Activated CD4-positive, alpha-beta T cell treated with anti-CD3 and anti-CD28 coated beads, Interleukin-2, amount 10 ng/mL, durations not matched to agents 24 days and 14 days (primary cell): ENCODE measurements at places on chromosomes 5 and 9.

GRCh38 chr5:158979290-158979689, 120.4 kb downstream of the EBF1 start:
- DNase-seq = no peak

GRCh38 chr5:99129768-99130501, 201.1 kb upstream of the CHD1 start:
- DNase-seq = no peak

GRCh38 chr9:3137347-3137695, 293.4 kb upstream of the PUM3 start:
- no peak for DNase-seq

DNA sequence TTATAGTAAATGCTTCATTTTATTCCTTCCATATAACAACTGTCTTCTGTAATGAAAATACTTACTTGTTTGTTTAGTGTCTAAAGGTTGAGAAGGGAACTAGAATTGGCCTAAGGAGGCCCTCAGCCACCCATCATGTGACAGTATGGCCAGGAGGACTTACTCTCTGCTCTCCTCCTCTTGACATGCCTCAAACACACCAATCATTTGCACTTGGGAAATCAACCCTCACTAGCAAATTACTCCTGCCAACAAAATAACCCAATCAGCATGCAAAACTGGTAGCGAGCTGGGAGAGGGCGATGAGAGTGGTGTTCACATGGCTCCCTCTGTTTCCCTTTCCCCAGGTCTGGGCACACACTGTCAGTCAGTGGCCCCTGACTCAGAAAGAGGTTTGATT, 58.6 kb upstream of the MEF2C start:
- DNase-seq = no peak

- no peak for DNase-seq
These were observed 32.1 kb downstream of the NIPBL start for GRCh38 chr5:36908544-36909260.

DNA sequence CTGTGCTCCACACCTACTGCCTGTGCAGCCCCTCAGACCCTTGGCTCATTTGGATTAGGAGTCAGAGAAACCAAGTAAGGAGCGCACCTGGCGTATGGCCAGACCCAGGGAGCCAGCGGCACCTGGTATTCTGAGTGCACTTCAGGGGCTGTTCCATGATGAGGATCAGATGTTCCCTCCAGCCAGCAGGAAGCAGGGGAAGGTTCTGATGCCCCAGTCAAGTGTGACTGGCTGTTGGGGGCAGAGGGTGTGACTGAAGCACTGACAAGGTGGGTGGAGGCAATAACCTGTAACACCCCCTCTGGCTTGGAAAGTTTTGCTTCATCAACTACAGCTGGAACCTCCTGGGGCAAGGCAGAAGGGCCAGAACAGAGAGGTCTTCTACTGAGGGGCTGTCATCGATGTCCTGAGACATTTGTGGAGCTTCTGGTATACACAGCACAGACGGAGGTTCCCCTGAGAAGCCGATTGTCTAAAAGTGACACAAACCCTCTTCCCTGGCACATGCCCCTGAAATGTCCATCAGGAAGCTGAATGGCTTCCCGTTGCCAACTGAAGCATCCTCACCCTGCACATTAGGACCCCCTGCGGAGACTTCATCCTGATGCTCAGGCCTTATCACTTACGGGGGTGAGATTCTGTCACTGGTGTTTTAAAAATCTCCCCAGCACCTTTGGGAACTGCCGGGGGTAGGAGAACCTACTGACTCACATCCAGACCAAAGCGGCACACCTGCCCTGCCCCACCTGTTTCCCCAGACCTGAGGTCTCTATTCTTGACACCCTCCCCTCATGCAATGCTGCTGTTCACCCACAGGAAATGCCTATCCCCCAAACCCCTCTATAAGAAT, 21.1 kb downstream of the TRAF1 start:
- peak; percentile 73 for DNase-seq

- no peak for DNase-seq
These were observed 52.8 kb upstream of the CARTPT start for GRCh38 chr5:71666321-71666720.

DNA sequence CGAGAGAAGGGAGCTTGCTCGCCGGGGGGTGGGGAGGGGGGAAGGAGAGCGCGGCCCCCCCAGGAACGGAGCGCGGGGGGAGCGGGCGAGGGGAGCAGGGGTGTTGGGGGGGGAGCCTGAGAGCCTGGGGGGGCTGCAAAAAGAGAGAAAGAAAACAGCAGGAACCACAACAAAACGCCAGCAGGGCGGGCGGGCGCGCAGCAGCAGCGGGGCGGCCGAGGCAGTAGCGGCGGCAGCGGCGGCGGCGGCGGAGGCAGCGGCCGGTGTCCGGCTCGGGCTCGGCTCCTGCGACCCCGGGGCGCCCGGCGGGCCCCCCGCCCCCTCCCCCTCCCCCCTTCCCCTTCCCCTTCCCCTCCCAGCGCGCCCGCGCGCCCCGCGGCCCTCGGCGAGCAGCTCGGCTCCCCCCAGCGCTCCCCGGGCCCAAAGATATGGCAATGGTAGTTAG, 1.6 kb downstream of the NR2F1 start:
- DNase-seq = no peak

DNA sequence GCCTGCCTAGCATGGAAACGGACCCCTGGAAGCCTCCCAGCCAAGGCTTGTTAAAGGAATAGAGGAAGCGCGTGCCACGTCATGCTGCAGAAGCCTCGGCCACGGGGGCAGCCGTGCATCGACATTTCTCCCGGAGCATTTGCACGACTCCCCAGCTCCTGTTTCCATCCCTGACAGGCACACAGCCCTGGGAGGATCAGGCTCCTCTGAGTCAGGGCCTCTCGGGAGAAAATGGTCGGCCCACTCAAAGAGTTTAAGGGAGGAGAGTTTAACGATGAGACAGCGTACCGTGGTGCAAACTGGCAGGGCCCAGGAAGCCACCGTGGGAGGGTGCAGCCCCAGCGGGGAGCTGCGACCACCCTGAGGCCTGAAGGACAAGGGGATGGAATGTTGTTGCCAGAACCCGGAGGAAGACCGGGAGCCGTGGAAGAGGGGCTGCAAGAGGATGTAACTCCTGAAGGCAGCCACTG, 213.6 kb downstream of the PAX5 start:
- no peak for DNase-seq

DNA sequence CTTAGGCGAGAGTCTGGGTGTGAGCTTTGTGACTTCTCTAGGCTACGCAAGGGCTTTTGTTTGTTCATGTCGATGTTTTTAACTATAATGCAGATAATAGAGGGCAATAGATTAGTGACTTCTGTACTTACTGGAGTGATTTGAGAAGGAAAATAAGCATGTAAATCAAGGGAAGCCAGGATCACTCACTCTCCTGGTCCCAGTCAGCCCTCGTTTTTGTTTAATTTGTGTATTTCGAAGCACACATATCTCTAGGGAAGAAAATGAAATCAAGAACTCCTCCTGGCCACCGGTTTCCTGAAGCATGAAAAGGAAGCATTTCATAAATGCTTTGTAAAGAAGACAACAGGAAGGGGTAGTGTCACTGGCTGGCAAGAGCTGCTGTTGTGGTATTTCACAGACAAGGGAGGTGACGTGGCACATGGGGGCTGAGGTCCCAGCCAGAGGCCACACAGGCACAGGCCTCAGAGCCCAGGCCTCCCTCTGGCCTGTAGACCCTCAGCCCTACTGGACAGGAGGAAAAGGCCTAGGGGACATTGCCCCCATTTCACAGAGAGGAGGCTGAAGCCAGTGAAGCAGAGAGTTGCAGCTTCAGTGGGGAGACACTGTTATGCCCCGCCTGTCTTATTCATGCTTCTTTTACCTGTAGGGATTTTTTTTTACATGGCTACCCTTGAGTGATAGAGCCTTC, 34.1 kb downstream of the IRF1 start:
- peak; percentile 90 for DNase-seq

GRCh38 chr5:102911973-102912372, 156.9 kb downstream of the PAM start:
- DNase-seq = no peak

- no peak for DNase-seq
These were observed 209.0 kb downstream of the EFNA5 start for GRCh38 chr5:107461770-107462169.

- DNase-seq = no peak
These were observed 309.3 kb downstream of the CHSY3 start for GRCh38 chr5:130213607-130214006.

DNA sequence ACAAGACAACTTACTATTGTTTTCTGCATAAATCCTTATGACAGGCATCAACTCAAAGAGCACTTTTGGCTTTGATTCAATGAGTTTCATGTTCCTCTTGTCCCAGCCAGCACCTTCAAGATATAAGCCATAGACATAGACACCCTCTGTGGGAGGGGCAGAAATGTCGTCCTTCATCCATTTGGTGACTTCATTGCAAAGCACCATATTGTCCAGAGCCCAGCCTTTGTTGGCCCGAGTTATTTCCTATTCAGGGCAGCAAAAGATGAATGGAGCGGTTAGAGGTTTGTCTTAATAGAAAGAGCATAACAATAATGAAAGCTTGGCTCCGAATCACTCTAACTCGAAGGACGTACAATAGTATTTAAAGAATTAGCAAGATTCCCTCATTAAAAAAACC, 243.9 kb downstream of the DNAH5 start:
- DNase-seq = no peak

- DNase-seq = no peak
These were observed 268.0 kb downstream of the ADAMTSL1 start for GRCh38 chr9:18741945-18742344.

GRCh38 chr5:167352801-167353200, 938.6 kb upstream of the WWC1 start:
- no peak for DNase-seq

GRCh38 chr5:107580889-107581820, 89.6 kb downstream of the EFNA5 start:
- no peak for DNase-seq

DNA sequence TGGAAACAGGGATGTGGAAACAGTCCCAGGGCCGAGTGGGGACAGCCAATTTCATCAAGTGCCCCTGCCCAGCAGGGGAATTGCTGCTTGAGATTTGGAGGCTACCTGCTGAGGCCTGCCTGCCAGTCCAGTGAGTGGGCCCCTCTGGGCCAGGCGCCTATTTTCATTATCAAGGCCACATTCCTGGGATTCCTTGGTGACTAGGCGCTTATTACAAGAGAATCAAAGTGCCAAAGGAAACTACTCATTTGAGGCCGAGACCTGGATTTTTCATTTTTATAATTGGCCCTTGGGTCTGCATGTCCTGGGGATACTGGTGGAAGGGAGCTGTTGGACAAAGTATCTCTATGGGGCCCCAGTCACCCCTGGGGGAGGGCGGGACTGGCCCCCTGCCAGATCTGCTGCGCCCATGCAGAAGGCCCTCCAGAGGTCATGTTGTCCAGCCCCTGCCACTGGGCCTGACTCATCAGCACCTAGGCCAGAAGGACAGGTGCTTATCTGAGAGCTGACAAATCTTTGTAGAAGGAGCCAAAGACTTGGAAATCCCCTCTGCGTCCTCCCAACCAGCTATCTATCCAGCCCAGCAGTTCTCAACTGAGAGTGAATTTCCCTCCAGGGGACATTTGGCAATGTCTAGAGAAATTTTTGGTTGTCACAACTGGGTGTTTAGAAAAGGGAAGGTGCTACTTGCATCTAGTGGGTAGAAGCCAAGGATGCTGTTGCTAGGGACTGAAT, 45.6 kb downstream of the FOXI1 start:
- no peak for DNase-seq

GRCh38 chr5:115599502-115599901, 2.8 kb downstream of the TICAM2 start:
- DNase-seq = no peak

DNA sequence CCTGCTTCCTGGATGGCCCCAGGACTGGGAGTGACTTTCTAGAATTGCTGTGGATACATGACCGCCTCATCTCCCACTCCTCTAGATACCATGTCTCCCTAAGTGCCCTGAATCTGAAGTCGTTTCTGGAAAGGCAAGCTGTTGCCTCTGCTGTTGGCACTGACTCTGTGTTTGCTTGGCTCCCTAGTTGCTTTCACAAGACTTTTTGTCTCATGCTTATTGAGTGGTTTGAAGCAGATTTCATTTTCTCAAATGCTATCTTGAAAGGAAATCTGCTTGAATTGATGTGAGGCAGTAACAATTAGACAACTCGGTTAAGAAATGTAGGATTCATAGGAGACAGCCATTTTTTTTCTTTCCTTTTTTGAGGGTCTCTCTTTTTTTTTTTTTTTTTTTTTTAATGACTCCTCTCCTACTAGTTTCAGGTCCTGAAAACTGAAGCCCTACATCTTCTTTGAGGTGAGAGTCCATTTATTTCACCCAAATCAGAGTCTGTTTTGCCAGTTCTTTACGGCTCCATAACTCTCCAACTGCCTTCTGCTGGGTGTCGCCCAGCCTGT, 65.9 kb downstream of the PRDM6 start:
- DNase-seq = no peak

DNA sequence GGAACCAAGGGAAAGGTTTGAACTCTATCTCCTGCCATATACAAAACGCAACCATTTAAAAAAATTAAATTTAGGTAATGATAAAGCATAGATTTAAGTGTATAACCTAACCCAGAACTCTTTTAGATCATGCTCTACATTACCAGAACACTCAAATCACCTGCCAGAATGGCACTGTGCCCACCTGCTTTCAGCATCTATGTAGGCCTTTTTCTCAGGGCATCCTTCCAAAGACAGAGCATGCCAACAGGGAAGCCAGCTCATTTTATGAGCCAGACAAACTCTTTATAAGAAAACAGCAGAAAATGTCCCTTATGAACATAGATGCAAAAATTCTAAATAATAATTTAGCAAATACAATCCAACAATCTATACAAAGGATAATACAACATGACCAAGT, 47.9 kb upstream of the SMAD5 start:
- DNase-seq = no peak

DNA sequence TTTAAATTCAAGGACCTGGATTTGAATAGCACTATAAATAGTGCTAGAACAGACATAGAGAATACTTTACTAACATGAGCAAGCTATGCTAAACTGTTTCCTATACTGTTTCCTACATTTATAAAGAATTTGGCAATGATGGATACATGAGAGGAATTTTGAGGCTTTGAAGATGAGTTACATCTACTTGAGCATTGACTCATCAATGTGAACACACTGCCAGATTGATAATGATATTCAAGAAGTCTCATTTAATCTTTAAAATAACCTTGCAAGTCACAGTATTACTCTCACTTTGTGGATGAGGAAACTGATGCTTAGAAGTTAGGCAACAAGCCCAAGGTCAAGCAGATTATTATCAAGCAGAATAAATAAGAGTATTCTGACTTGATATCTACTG, 281.9 kb downstream of the DNAH5 start:
- no peak for DNase-seq

- no peak for DNase-seq
These were observed 58.8 kb downstream of the MARCHF3 start for GRCh38 chr5:126971455-126972031.

DNA sequence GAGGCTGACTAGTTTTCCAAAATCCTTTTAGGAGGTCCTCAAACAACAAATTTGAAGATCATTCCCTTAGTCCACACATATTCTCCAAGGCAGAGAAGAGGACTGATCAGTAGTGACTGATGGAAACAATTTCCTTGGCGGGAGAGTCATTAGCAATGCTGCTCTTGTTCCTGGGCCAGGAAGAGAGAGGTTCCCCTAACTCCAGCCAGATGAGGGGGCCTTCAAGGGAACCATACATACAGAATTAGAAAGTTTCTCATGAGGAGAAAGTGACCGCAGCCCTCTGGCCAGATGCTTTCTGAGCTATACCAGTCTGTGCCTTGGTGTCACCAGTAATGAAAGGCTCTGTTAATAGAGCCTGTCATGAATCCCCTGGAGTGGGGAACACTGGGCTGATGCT, 539.4 kb downstream of the BNC2 start:
- no peak for DNase-seq
